ENCODE measurements at places on chromosomes 5 and 9.

- DNase-seq = no peak
Measured at GRCh38 chr9:38149647-38150046, 80.6 kb upstream of the SHB start.

GRCh38 chr5:179382486-179382885 lies 37.2 kb upstream of the ADAMTS2 start:
- DNase-seq = no peak

GRCh38 chr5:21063146-21063545 lies 1075.1 kb upstream of the CDH18 start:
- no peak for DNase-seq

DNA sequence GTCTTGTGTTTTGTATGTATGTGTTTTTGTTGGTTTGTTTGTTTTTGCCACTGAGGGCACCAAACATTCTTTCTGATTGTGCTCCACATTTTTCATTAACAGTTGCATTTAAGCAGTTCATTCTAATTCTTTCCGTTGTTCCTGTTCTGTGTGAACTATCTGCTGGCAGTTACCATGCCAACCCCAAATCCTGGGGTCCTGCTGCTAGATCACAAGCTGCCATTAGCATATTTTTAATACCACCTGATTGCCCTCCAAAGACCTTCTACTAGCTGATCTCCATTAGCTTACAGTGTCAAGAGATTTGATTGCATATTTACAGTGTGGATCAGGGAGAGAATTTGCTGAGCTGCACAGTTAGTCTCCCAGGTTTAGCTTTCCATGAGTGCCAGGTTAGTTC lies 40.6 kb upstream of the STARD4 start:
- no peak for DNase-seq

GRCh38 chr5:125267636-125268248 lies 521.3 kb upstream of the ZNF608 start:
- no peak for DNase-seq

- DNase-seq = no peak
Measured at GRCh38 chr5:127961763-127962145, 121.8 kb upstream of the SLC12A2 start.

GRCh38 chr9:98908897-98909634 lies 34.6 kb upstream of the COL15A1 start:
- DNase-seq = no peak

- DNase-seq = peak; percentile 38
Measured at GRCh38 chr5:141524604-141525597, 36.0 kb downstream of the PCDHGC5 start.

DNA sequence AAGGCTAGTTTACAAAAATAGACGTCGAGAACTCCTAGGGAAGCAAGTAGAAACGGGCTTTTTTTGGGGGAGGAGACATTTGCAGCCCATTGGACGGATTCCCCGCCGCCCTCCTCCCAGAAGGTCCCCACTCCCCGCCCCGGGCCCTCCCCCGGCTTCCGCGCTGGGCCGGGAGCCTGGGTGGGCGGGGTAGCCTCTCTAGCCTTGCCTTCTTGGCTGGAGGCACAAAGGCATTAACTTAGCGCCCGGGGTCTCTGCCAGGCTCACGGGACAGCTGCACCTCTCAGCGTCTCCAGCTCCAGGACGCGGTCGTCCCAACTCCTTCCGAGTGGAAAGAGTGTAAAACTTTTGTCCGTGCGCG lies at the start of gene DMRTA1:
Gene DMRTA1 (plus strand): TSS at position 236 of the 361 bp plus-strand sequence. CDS start 242 bp downstream, outside the sequence.
- peak; percentile 30 for DNase-seq

DNA sequence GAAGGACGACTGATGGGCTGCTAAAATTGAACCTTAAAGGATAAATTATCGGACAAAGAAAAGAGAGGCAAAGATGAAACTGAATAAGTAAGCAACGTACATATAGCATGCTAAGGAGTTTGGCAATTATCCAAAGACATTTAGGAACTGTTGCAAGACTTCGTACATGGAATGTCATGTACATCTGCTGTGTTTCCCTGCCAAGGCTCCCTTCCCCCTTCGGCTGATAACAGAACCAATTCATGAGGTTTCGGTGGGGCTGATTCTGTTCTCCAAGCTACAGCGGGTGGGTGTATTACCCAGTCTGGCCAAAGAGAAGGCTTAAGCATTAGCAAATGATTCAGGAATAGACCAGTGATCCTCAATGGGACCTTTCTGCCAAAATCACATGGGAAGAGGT lies 190.9 kb upstream of the FREM1 start:
- no peak for DNase-seq

DNA sequence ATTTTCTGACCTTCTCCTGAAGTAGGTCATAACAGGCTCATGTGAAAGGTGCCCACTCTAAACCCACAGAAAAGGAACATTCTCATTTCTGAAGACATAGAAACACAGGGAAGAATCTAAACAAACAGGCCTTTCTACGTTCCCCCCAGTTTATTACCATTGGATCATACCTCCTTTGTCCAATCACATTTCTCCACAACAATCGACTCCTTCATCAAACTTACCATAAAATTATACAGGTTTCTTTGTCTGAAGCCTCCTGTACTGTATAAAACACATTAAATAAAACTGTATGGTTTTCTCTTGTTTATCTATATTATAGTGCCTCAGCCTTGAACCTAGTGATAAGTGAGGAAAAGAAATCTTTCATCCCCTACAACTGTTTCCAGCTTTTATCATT lies 340.7 kb downstream of the ENC1 start:
- no peak for DNase-seq

DNA sequence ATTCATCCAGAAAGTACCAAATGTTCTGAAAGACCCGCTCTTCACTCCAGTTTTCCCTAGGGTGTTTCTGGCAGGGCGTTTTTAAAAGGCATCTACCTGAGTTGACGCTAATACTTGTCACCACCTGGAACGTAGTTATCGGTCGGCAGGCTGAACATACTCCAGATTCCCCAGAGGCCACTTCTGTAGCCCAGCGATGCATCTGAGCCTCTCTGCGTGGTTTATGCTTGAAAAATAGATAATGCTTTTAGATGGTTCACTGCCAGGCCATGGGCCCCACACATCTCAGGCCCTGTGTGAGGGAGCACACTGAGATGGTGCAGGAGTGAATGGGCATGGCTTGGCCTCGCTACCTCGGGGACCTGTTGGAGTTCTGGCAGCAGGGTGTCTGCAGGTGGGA lies 33.0 kb upstream of the NCS1 start:
- DNase-seq = no peak

GRCh38 chr5:176692326-176692725 lies 45.0 kb downstream of the TSPAN17 start:
- no peak for DNase-seq

GRCh38 chr5:150167908-150168307 lies 1.3 kb downstream of the CDX1 start:
- no peak for DNase-seq

- no peak for DNase-seq
Measured at GRCh38 chr5:54018438-54018837, 291.9 kb downstream of the ARL15 start.

DNA sequence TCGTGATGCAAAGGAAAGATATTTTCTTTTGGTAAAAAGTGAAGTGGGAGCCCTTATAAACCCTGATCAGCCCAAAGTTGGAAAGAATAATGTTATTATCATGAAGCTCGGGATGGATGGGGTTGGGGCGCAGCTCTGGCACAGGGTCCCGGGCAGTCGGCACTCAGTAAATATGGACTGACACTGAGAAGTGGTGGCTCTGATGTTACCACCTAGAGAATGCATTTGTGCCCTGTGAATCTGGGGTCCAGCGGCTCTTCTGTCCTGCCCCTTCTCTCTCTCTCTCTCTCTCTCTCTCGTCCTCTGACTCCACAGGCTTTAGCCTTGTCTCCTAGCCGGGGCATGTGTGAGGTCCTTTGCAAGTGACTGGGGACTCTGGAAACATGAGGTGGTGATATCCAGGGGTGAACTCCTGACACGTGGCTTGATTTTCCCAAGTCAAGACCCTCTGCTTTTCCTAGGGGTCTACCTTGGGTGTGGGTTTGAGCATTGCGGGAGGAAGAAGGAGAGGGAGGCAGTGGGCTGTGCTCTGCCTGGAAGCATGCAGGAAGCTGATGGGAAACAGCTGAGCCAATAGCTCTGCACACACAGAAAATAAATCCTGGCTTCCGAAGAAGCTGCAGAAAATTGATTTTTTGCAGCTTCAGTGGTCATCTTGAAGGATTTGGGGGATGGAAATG lies 162.7 kb downstream of the MACROH2A1 start:
- no peak for DNase-seq

DNA sequence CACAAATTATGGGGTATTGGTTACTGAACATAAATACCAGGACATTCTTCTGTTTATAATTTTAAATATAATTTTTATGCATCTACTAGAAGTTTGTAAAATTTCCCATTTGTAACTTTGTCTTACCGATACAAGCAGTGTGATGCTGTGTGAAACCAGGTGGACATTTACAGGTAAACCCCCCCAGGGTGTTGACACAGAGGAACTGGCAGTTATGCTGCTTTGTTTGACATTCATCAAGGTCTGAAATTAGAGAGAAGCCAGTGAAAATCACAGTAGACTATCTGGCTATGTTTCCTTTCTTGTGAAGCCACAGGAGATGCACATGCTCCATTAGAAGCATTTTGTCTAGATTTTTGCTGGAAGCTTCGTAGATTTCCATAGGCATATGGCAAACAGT lies 190.9 kb downstream of the SLC12A2 start:
- DNase-seq = peak; percentile 25

- DNase-seq = no peak
Measured at GRCh38 chr5:91049800-91050199, 333.3 kb downstream of the ARRDC3 start.

- no peak for DNase-seq
Measured at GRCh38 chr5:79955941-79956670, 35.0 kb downstream of the MTX3 start.
